ENCODE measurements at places on chromosomes 2 and 18. TPM values are rescaled to one million over a fixed set of nuclear protein-coding genes. Genes with fewer than 3 reads are reported as not detected.

The ABHD3 gene
- 40.5 TPM for polyA plus RNA-seq

DNA sequence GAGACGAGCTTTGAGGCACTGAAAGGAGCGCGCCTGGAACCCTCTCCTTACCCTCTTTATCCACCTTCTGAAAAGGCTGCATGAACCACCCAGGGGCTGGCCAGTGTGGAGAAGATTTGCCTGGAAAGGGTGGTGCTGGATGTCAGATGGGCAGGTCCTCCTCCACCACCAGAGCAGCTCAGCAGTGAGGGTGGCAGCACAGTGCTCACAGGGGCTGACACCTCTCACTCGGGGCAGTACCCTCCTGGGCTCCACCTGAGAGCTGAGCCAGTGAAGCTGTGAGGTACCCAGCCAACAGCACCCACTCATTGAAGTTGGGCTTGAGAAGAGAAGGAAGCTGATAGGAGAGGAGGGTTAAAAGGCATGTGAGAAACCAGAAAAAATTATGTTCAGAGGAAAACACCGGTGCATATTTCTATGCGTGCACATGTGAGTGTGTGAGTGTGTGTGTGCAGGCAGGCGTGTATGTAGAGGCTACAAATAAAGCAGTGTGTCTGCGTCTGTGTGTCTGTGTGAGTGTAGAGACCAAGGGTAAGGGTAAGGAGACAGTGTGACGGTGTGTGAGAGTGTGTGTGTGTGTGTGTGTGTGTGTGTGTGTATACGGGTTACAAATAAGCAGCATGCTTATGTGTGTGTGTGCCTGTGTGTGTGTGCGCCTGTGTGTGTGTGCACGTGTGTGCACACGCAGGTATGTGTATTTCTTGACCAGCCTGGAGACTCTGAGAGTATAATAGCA lies 40.7 kb downstream of the TEX44 start:
- DNase-seq: no peak

GRCh38 chr2:150484006-150484405 lies 3.5 kb downstream of the RND3 start:
- DNase-seq: no peak

The C2orf15 gene
- polyA plus RNA-seq: 7.5 TPM

DNA sequence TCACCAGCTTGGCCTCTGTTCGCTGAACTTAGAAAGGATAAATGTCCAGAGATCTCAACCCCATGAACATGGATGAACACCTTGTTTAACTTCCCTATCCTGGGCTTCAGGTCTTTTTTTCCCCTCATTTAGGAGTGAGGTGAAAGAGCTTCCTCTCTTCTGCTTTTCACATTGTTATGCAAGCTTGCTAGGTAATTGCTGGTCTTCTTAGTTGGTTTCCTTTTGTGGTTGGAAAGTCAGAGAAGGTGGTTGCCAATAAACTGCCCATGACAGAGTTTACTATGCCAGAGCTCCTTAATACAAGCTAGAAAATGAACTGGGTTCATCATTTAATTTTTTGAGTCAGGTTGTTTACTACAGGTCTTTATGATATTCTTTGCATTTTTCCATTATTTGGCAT lies 16.6 kb downstream of the SLC9A4 start:
- no peak for DNase-seq

DNA sequence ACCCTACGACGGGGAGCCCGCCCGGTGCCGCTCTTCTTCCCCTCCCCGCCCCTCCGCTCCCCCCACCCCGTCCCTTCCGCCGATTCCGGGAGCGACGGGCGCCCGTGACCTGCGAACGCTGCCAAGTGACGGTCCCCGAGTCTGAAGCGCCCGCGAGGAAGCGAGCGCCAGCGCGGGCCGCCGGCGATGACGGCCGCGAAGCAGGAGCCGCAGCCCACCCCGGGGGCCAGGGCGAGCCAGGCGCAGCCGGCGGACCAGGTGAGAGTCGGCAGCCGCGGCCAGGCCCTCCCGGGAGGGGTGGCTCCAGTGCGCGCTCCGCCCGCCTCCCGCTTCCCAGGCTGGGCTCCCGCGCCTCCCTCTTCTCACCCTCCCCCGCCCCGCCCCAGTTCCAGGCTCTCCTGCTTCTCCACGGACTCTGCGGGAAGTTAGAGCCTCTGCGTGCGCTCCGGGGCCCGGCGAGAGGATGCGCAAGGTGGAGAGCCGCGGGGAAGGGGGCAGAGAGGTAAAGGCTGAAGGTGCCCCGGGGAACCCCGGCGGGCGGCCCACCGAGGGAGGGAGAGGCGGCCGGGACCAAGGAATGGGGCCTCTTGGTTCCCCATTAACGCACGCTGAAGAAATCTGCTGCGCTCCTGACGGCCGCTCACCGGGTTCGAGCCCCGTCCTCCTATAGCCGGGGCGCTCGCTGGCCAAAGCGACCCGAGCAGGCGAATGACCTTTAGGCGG lies 719.5 kb downstream of the DPP10 start:
- DNase-seq: peak; percentile 57

DNA sequence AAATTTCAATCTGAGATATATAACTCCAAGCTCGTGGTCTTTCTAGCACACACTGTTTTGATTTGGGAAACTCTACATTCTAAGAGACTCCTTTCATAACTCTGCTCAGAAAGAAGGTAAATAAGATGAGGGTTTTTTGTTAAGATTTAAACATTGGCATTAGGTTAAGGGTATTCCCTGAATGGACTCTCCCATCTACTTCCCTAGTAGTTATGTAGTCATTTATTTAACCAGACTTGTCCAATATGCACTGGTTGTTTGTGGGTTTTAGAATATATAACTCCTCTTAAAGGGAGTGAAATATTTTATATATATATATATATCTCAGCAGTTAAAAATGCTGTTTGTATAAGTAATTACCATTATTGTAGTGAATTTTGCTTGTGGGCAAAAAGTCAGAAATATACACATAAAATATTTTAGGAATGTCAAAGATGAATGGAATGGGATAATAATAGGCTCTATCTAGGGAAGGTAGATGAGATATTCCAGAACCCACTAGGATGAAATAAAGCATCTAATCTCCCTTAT lies 61.5 kb upstream of the WDR75 start:
- no peak for DNase-seq

The CUL3 gene
- polyA plus RNA-seq: 63.3 TPM

The AKAIN1 gene
- 0.12 TPM for polyA plus RNA-seq

The KLHL14 gene
- 0.39 TPM for polyA plus RNA-seq

DNA sequence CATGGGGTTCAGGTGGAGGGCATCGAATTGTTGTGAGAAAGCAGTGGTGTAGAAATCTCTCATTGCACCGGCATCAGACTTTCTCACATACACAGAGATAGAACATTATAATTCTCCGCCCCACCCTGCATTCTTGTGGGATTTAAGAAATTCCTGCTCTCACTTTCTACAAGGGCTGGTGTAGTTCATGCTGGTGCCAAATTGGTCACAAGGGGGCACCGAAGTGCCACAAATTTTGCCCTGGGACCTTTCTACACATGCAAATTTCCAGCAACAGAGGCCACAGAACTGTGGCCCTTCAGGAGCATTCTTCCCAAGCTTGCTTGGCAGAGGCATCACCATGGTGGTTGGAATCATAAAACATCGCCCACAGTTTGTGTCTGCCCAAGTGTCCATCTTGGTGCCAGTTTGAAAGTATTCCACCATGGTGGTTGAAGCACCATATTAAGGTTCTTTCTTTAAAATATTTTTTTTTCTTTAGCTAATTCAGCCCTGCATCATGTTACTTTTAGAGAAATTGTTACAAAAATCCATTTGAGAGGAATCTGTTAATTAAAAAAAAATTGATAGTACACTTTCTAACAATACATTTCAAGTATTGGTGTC lies 521.2 kb upstream of the FANCL start:
- DNase-seq: peak; percentile 8

DNA sequence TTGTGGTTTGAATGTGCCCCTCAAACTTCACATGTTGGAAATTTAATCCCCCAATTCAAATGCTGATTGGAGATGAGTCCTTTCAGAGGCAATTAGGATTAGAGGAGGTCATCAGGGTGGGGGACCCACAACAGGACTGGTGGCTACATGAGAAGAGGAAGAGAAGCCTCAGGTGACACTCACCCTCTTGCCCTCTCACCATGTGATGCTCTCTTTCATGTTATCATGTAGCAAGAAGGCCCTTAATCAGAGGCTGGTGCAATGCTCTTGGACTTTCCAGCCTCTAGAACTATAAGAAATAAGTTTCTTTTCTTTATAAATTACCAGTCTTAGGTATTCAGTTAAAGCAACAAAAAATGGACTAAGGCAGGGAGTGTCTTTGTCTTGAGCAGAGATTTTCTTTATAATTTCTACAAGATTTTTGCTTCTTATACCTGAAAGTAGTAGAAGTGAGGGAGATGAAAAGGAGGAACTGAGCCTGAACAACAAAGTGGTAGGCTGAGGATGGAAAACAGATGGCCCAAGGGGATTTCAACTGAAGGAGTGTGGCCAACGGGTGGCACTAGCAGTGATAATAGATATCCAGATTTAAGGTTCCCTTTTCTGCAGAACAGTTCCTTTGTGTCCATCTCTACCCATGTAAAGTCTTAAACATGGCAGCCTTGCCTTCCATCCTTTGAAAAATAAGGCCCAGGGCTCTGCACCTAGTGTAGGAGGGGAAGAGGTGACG lies 49.2 kb upstream of the TGIF1 start:
- no peak for DNase-seq

GRCh38 chr18:73924307-73924706 lies 223.3 kb downstream of the FBXO15 start:
- no peak for DNase-seq

The REG1B gene
- 0.24 TPM for polyA plus RNA-seq

- no peak for DNase-seq
Measured at GRCh38 chr2:235149736-235150135, 197.9 kb downstream of the SH3BP4 start.

The TUBA4B gene
- not detected for polyA plus RNA-seq

DNA sequence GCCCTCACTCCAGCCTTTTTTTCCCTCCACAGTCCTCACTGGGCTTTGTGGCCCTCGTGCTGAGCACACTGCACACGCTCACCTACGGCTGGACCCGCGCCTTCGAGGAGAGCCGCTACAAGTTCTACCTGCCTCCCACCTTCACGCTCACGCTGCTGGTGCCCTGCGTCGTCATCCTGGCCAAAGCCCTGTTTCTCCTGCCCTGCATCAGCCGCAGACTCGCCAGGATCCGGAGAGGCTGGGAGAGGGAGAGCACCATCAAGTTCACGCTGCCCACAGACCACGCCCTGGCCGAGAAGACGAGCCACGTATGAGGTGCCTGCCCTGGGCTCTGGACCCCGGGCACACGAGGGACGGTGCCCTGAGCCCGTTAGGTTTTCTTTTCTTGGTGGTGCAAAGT lies 39.4 kb downstream of the STEAP3 start:
- DNase-seq: no peak

DNA sequence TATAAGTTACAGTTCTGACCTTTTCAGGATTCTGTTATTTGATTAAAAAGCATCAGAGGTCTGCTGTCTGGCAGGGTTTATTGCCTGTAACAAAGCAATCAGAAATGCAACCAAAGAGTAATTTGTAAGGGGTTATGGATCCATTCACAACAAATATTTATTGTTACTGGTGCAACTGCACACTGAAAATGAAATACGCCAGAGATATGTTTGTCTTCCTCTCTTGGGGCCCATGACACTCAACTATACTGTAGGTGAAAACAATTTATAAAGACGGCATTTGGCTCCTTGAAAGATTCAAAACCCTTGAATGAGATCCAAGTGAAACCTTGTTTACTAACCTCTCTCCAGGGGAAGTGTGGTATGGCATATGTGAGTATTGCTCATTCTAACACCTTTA lies 452.2 kb downstream of the MBD2 start:
- DNase-seq: no peak

The KCNJ13 gene
- polyA plus RNA-seq: 28.1 TPM

- DNase-seq: no peak
Measured at GRCh38 chr2:153268941-153269461, 209.6 kb downstream of the RPRM start.
